ENCODE measurements at places on chromosomes 4 and X.

- DNase-seq = no peak
Measured at GRCh38 chr4:189131118-189131517, 809.6 kb upstream of the FRG1 start.

- DNase-seq = no peak
Measured at GRCh38 chr4:39702716-39703115, 4.8 kb downstream of the UBE2K start.

GRCh38 chr4:109033993-109034392, 268.5 kb downstream of the COL25A1 start:
- DNase-seq = no peak

DNA sequence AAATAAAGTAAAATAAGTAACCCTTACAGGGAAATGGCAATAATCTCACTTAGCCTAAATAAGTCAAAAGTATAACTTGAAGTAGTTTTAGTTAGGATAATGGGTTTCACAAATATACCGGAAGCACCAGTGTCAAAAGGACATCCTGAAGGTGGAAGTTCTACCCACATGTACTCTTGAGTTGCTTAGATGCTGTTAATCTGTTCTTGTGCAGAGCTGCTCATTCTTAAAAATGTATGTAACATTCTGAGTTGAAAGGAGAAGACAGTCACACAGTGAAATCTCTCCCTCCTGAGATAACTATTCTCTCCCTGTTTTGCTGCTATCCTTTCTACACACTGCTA, 11.2 kb upstream of the CCNG2 start:
- DNase-seq = no peak

DNA sequence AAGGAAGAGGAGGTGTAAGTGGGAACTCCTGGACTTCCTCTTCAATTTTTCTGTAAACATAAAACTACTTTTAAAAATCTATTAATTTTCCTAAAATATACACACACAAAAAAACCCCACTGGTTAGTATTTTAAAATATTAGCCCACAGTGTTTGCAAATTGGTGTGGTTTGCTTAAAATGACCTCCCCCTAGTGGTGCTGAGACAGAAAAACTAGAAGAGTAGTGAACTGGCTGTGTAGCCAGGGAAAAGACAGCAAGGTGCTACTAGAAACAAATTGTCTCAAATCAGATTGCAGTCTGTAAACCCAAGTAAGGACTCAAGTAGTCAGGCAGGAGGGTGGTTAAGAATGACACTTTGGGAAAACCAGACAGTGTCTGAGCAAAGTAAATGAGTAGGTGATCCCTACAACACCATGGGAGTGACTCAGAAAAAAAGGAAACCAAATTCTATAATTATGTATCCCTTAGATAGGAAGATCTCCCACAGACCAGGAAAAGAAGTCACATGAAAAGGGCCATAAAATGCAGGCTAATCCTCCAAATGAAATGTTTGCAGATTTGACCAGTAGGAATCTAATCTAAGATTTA, 26.0 kb downstream of the AMTN start:
- DNase-seq = no peak

- no peak for DNase-seq
Measured at GRCh38 chrX:13894888-13895565, 78.1 kb upstream of the GPM6B start.

DNA sequence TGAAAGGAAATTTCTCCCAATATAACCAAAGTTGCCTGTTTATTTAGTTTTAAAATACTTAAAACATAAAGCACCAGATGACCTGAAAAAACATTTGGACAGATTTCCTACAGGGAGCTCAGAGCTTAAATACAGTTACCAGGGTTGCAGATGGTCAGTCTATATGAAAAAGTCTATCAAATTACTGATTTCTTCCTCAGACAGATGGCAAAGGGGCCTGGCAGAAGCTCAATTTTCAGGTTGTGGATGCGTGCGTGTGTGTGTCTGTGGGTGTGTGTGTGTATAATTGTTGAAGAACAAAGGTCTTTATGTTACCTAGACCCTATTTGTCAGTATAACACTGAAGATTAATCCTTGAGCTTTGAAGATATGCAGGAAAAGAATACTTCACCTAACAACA, 169.4 kb downstream of the MAD2L1 start:
- DNase-seq = no peak

DNA sequence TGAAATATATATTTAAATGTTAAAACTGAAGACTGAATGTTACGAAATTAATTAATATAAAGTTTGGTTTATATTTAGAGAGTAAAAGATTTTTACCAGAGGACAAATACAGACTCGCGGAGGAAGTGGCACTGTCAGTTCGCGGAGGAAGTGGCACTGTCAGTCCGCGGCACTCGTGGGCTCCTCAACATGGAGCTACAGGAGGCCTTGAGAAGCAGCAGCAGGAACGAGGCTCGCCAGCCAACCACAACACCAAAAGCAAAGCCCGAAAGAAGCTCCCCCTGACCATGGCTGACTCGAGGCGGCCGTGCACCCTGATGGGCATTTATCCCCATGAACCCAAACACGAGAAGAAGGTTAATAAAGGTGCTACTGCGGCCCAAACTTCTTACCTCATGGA, 125.3 kb upstream of the PABPC4L start:
- DNase-seq = no peak

DNA sequence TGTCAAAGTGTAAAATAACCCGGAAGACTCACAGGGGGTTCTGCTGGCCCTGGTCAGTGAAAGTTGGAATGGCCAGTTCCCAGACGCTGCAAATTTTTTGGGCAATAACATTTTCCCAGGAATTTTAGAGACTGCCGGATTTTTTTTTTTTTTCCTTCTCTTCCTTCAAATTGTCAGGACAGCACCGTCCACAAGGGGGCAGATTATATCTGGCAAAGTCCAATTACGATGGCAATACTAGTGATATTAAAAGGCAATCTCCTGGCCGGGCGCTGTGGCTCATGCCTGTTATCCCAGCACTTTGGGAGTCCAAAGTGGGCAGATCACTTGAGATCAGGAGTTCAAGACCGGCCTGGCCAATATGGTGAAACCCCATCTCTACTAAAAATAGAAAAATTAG, 20.5 kb downstream of the SLC25A5 start:
- DNase-seq = no peak

DNA sequence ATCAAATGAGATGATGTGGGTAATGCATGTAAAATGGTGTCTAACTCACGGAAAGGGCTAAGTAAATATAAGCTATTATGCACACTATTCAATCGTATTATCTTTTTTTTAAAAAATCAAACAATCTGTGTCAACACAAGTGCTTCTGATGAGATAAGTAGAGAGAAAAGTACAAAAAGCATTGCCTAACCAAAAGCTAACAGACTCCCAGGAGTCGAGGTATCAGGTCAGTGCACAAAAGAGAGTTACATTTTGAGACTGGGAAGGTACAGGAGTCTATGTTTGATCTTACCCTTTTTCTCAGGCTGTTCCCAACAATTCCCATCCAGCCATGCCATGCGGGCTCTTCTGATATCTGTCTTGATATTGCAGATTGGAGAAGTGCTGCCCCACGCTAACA, 203.3 kb upstream of the ZIC3 start:
- DNase-seq = no peak

GRCh38 chrX:151974336-151975227, at the start of gene GABRE:
TSS of gene GABRE (minus strand) at chrX:151974676. CDS start at chrX:151974625, 51 bp downstream.
- peak; percentile 37 for DNase-seq

Measured in urinary bladder (tissue), 4 donors.